ENCODE measurements at places on chromosomes 12 and 14.
A peak's percentile ranks its signal among the peaks of the same experiment; 100 is the strongest.

DNA sequence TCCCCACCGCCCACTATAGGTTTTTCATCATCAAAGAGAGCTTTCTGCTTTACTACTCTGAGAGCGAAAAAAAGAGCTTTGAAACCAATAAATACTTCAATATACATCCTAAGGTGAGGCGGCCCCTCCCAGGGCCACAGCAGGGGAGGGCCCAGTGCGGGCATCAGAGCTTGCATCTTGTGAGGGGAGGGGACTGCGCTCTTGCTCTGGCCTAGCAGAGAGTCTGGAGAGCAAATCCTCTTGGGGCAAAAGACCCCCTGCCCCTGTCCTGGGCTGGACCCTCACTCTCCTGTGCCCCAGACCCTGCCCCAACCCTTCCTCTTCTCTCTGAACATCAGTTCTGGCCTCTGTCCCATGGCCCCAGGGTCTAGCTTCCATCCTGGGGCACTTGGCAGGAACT lies 15.6 kb downstream of the PLEKHD1 start:
- DNase-seq: no peak

GRCh38 chr14:22634233-22634900 lies 9.8 kb downstream of the OR6J1 start:
- no peak for DNase-seq

GRCh38 chr12:91935296-91935695 lies 210.3 kb downstream of the BTG1 start:
- no peak for DNase-seq

DNA sequence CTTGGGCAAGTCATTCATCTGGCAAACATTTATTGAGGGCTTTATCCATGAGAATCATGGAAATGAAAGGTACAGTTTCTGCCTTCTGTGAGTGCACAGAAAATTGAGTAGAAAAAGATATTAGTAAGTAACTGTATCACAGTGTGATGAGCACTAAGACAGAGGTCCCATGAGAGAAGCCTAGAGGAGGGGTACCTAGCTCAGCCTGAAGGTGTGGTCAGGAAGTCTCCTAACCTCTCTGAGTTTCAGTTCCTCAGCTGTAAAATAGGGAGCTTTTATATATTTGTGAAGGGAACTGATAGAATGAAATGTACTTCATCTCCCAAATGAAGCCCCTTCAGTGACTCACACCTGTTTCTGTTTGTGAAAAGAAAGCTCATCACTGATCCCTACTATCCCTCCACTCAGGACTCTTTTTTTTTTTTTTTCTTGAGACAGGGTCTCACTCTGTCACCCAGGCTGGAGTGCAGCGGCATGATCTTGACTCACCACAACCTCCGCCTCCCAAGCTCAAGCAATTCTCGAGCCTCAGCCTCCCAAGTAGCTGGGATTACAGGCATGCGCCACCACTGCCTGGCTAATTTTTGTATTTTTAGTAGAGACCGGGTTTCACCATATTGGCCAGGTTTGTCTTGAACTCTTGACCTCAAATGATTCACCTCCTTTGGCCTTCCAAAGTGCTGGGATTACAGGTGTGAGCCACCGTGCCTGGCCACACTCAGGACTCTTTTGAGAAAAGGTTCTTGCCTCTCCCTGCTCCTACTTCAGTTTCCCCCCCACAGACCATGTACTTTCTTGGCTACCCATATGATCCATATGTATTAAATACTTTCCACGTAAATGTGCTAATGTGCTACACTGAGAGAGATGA lies 93.7 kb upstream of the FUT8 start:
- DNase-seq: no peak

GRCh38 chr12:90262251-90262650 lies 553.6 kb upstream of the ATP2B1 start:
- peak; percentile 12 for DNase-seq

GRCh38 chr14:90456551-90456950 lies 59.7 kb downstream of the CALM1 start:
- DNase-seq: no peak

- no peak for DNase-seq
These were observed 2.5 kb upstream of the SERPINA10 start for GRCh38 chr14:94295360-94296180.

- DNase-seq: no peak
These were observed 4.9 kb downstream of the AMN start for GRCh38 chr14:102927346-102927877.

DNA sequence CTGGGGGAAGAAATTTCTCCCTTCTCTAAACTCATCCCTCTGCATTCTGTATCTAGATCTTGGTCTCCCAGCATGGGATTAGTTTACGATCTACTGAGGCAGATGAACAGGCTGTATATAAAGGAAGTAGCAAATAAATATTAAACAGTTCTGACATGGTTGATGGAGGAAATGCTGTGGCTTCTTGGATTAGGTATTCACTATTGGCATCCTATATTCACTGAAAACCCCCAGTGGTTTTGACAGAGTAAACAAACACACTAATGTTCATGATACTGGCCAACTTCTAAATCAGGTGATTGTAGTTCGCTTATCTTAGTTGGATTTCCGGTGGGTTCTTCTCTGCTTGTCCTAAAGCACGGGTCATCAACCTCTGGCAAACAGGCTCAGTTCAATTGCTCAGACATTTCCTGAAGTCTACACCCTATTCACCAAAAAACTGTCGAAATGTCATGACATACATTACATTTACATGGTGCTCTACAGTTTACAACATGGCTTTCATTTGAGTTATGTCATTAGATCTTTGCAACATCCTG lies 433.9 kb downstream of the EGLN3 start:
- peak; percentile 43 for DNase-seq

- no peak for DNase-seq
These were observed 12.9 kb downstream of the CTDSP2 start for GRCh38 chr12:57833672-57834071.

GRCh38 chr14:65433157-65433556 lies 20.6 kb downstream of the FUT8 start:
- DNase-seq: no peak

DNA sequence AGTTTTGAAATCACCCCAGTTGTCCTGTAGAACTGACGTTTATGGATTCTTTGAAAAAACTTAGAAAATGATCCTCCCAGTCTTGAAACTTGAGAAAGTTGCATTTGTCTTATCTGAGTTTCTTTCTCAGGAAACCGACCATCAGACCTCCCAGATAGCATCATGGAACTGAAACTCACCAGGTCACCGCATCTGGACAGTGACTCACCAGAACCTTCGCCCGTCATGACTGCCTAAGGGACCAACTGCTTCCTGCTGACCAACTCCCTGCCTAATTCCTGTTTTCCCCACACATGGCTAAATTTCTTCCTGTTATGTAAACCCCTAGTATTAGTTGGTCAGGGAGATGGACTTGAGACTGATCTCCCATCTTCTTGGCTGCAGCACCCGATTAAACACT lies 175.7 kb downstream of the RIMBP2 start:
- DNase-seq: no peak

- DNase-seq: no peak
These were observed 274.3 kb downstream of the RPL10L start for GRCh38 chr14:46377305-46377704.

GRCh38 chr14:36988568-36988967 lies 183.8 kb downstream of the SLC25A21 start:
- DNase-seq: peak; percentile 49

DNA sequence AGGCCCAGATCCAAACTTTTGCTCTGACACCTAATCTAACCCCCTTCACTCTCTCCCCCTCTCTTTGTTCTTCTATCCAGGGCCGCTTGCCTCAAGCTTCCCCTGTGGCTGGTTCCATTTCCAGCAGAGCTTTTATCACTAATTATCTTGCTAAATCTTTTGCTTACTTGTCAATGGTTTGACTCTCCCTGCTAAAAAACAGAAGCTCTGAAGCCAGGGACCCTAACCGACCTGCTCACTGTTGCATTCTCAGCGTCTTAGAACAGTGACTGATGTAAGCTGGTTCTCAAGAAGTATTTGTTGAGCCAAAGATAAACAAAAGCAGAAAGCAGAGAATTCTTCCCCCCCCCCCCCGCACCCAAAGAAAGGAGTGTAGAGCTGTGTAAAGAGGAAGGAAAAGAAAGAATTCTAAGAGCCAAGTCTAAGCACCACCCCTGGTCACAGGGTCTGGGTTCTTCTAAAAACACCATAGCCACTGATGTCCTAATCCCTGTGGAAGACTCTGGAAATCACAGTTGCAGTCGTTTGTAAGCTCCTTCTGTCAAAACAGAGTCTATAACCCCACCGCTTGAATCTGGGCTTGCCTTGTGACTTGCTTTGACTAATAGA lies 385.8 kb downstream of the MED13L start:
- no peak for DNase-seq

DNA sequence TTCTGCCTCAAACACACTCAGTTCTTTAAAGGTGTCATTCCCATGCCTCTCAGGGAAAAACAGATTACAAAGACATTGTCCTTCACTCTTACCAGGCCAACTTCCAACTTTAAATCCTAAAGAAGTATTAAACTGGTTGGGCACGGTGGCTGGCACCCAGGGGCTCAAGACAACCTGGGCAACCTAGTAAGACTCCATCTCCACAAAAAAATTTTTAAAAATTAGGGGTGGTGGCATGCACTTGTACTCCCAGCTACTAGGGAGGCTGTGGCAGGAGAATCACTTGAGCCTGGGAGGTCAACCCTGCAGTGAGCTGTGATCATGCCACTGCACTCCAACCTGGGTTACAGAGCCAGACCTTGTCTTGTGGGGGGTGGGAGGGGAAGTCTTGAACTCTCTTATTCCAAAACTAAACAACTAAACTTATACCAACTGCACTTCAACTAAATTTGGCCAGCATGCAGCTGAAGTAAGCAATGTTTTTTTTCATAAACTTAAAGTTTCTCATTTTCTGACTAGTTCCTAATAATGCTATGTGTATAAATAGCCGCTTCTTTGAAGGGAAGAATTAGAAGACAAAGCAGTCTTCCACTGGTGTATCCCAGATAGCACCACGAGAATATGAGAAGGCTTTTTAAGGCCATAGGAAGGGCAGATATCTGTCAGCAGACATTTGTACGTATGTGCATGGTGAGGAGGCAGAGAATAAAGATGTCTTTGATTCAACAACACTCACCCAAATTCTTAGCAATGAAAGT lies 2.4 kb downstream of the SLC11A2 start:
- DNase-seq: peak; percentile 23

- DNase-seq: peak; percentile 16
These were observed 20.7 kb upstream of the ANAPC7 start for GRCh38 chr12:110424237-110424636.
